SW 1271 (cell line): ENCODE measurements at places on chromosomes 11 and 22.

GRCh38 chr11:28086569-28086968 lies 21.4 kb downstream of the KIF18A start:
- DNase-seq: no peak

- no peak for DNase-seq
Measured at GRCh38 chr11:31817621-31818424, 6.7 kb upstream of the PAX6 start.

GRCh38 chr11:34219279-34219678 lies 113.8 kb downstream of the NAT10 start:
- DNase-seq: no peak

DNA sequence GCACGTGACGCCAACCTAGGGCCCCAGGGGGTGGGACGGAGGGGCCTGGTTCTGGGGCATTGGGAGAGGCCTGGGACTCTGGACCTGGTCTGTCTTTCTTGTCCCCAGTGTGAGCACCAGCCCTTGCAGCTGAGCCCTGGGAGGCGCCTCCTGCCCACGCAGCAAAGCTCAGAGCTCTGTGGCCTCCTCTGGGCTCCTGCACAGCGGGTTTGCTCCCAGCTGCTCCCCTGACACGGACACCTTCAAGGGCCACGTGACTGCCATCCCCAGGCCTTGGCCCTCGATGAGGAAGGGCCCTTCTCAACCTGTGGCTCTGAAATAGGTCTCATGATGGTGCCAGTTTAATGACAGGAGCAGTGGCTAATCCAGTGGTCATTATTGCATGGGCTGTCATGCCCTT lies 31.5 kb upstream of the CCDC188 start:
- no peak for DNase-seq

- DNase-seq: no peak
Measured at GRCh38 chr22:23693979-23694680, 3.3 kb downstream of the RGL4 start.

GRCh38 chr22:19522190-19522880 lies 1.9 kb downstream of the CLDN5 start:
- DNase-seq: no peak

GRCh38 chr11:122751292-122752070 lies 86.8 kb upstream of the CRTAM start:
- no peak for DNase-seq

- DNase-seq: peak; percentile 0
Measured at GRCh38 chr22:33652615-33653014, 267.7 kb downstream of the LARGE1 start.

DNA sequence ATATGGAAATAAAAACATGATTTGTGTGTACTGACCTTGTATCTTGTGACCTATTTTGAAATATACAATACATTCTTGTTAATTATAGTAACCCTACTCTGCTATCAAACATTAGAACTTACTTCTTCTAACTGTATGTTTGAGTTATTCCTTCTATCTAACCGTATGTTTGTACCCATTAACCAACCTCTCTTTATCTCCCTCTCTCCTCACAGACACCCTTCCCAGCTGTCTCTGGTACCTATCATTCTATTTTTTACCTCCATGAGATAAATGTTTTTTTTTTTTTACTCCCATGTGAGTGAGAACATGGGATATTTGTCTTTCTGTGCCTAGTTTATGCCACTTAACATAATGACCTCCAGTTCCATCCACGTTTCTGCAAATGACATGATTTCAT lies 128.7 kb downstream of the DDX10 start:
- DNase-seq: no peak

GRCh38 chr11:120525261-120526171 lies 14.0 kb downstream of the GRIK4 start:
- DNase-seq: no peak
